ENCODE measurements at places on chromosomes 6 and 20.

- DNase-seq, result no peak
Observed at GRCh38 chr6:148497257-148497656, 154.6 kb downstream of the SASH1 start.

DNA sequence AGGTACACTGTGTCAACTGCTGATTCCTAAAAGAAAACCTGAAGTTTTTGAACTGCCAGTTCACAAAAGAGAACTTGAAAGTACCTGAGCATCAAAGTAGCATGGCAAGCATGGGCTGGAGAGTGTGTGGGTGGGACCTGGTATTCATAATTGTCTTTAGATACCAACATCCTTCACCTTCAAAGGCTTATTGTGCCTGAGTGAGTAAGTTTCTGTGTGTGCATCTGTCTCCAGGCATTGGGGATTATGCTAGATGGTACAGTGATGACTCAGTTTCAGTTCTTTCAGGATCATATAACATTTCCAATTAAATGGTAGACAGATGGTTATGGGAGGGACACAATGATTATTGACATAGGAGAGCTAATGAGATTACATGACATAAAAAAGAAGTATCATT is 238.5 kb downstream of the ZFAND3 start:
- DNase-seq, result peak; percentile 27

DNA sequence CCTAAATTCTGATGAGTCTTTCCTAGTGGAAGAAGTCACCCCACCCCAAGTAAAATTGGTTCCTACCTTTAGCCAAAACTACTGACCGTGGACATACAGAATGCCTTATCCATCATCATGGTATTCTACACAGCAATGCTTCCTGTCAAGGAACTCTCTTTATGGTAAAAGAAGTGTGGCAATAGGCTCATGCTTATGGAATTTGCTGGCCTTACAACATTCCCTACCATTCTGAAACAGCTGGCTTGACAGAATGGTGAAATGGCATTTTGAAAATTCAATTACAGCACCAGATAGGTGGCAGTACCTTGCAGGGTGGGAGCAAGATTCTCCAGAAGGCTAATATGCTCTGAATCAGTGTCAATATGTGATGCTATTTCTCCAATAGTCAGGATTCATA is 41.8 kb upstream of the BACH2 start:
- no peak for DNase-seq

GRCh38 chr6:52787917-52788316 is 15.7 kb downstream of the GSTA1 start:
- no peak for DNase-seq

- no peak for DNase-seq
Observed at GRCh38 chr20:23697947-23698346, 9.1 kb upstream of the CST4 start.

- DNase-seq, result no peak
Observed at GRCh38 chr6:135299256-135299655, 118.1 kb downstream of the MYB start.

GRCh38 chr6:25035512-25036435 is 100.0 kb upstream of the RIPOR2 start:
- DNase-seq, result no peak

DNA sequence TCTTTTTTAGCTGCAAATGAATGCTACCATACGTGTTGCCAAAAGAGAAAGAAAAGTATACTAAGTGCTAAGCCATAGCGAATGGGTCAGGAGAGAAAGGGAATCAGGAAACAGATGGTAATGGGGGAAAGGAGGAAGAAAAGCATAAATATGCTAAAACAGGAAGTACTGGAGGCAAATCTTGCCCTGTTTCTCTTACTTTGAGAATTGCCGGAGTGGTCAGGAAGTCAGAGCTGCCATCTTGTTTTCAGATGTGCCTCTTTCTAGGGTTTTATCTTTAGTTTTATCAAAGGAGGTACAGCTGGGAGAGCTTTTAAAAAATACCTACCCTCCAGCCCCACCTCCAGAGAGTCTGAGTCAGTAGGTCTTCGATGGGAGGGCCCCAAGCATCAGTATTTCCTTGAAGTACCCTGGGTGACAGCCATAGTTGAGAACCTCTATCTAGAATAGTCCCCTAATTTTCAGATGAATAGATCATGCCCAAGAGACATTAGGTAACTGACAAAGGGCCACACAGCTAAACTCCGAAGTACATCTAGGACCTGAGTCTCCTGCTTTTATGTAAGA is 193.3 kb downstream of the CLIC5 start:
- no peak for DNase-seq

GRCh38 chr6:81158956-81159355 is 593.5 kb downstream of the TENT5A start:
- no peak for DNase-seq

GRCh38 chr6:142913511-142914047 is 31.4 kb downstream of the HIVEP2 start:
- DNase-seq, result peak; percentile 36

DNA sequence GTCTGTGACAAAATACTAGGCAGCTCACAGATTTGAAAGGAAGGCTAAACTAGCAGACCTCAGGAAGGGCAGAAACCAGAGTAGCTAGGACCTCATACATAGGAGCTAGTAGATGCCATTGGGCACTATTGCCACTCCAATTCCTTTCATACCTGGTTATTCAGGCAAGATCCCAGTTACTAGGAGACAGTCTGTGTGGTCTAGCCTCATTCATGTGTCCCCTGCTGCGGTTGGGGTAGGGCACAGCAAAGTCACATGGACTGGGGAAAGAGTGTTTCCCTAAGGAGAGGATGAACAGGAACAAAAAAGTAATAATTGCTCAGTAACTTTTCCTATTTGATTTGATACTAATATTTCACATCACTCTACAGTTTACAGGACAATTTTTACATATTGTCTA is 204.6 kb upstream of the HEY2 start:
- no peak for DNase-seq

- DNase-seq, result no peak
Observed at GRCh38 chr6:135222623-135223022, 41.5 kb downstream of the MYB start.

- no peak for DNase-seq
Observed at GRCh38 chr6:45148278-45148677, 179.9 kb upstream of the RUNX2 start.

DNA sequence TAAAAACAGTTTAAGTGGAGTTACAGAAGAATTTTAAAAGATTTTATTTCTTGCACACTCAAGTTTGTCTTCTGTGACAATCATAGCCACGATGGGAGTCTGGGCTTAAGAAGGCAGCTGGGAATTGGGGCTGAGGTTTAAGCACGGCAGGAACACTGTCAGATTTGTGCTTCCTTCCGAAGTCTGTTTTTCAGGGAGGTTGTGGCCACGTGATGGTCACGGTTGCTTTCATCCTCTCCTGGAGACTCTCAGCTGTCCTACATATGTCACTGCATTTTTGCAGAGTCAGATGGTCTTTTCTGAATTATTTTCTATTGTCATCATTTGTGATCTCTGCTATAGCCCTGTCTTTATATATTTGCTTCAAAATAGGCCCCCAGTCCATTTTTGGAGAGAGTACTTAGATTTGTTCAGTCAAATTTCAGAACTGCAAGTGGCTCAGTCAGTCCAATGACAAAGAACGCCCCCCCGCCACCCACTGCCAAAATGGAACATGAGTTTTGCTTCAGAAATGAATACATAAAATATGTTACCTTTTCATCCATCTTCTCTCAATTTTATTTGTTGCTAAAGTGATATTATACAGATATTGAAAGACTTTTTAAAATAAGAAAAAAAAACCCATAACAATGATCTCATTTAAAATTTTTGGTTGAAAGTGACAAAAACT is 111.8 kb upstream of the ZFP64 start:
- no peak for DNase-seq

GRCh38 chr6:160070427-160070826 is 51.2 kb upstream of the SLC22A1 start:
- no peak for DNase-seq
